ENCODE measurements at places on chromosomes 5 and 9.

DNA sequence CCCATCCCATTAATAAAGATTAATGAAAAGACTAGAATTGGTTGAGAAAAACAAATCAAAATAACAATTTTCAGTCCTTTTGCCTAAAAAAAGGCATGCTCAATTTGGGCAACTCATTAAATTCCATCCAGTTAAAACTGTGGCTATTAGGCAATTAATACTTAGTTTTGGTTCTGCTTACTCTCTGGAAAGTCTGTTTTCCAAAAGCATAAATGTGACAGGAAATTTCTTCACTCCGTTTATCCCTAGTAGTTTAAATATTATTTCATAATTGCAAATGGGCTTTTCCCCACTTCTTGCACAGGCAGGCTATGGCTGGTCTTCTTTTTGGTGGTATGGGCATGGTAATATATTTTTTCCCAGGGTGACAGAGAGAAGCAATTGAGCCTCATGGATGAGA lies 373.3 kb upstream of the KLF4 start:
- no peak for DNase-seq

GRCh38 chr9:133142684-133143622 lies 20.8 kb downstream of the GBGT1 start:
- DNase-seq, result no peak

- DNase-seq, result no peak
Observed at GRCh38 chr9:2610985-2611384, 10.6 kb upstream of the VLDLR start.

DNA sequence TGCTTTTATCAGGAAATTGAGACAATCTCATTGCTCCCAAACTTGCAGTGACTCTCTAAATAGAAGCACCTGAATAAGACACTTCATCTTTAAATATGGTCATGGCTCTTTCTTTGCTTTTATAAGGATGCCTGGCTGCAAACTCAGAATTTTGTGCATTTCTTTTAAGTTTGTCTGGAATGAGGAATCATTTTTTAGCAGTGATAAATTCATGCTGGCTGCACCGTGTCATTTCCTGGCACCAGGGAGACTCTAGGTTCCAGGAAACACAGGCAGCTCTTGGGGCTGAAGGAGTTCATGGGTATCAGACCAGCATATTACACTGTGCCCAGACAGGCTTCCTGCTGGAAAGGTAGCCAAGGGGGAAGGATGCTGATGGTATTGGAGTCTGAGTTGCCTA lies 109.9 kb downstream of the NUDT12 start:
- DNase-seq, result no peak

- no peak for DNase-seq
Observed at GRCh38 chr5:146368137-146368536, 29.5 kb downstream of the POU4F3 start.

DNA sequence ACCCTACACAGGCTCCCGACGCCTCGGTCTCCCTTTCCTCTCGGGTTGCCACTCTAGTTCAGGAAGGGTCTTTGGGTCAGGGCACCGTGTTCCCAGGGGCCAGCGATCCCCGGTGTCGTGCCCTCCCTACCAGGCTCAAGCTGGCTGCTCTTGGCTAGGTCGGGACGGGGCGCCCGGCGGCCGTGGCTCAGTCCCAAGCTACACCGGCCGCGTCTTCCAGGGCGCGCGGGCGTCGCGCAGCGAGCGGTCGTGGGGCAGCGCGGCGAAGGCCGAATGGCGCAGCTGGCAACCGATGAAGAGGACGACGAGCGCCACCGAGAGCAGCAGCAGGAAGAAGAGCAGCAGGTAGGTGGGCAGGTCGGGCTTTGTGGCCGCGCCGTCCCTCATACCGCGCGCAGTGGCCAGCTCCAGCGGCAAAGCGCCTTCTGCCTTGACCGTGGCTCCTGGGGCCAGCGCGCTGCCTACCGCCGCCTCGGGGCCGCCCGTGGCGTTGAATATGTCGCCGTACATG lies 892 bp downstream of the SMIM32 start:
- no peak for DNase-seq

DNA sequence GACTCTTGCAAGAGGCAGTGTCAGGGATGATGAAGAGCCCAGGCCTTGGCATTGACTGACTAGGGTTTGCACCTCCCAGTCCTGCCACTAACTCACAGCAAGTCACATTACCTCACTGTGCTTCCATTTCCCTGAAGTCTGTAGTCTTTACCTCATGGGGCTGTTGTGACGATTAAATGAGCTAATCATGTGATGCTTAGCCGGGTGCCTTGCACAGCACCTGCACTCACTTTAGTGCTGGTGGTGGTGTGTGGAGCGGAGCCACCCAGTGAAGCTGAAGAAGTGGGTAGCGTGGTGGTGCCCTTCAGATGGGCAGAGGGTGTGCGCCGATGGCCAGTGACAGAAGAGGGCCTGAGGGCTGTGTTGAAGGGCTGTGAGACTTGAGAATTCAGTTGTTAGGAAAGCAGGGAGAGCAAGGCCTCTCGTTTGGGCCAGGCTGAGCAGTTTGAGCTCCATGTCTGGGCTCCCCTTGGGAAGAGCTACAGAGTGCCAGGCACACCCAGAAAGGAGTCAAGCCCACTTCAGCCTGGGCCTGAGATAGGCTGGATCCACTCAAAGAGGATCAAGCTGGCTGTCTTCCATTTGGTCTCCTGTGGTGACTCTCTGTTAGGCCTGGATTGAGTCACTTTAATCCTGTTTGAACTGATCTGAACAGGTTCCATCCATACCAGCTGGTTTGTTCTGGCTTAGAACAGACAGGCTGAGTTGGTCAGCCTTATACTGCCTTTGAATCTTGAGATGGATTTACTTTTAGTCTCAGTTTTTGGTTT lies 42.5 kb downstream of the RALGPS1 start:
- no peak for DNase-seq

DNA sequence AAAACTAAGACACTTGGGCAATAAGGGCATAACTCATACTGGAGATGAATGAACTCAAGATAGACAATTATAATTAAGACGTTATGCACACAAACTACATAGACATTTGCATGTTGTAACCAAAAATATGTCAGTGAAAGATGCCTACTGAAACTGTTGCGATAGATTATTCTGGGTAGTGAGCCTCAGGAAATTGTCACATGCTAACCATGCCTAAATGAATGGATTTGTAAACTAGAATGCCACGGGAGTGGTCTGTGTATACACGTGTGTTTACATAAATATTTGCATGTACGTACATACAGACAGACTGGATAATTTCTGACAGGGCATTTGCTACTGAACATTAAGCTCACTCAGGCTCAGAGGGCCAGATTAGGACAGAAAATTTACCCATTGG lies 1.2 kb downstream of the NIPSNAP3B start:
- no peak for DNase-seq

DNA sequence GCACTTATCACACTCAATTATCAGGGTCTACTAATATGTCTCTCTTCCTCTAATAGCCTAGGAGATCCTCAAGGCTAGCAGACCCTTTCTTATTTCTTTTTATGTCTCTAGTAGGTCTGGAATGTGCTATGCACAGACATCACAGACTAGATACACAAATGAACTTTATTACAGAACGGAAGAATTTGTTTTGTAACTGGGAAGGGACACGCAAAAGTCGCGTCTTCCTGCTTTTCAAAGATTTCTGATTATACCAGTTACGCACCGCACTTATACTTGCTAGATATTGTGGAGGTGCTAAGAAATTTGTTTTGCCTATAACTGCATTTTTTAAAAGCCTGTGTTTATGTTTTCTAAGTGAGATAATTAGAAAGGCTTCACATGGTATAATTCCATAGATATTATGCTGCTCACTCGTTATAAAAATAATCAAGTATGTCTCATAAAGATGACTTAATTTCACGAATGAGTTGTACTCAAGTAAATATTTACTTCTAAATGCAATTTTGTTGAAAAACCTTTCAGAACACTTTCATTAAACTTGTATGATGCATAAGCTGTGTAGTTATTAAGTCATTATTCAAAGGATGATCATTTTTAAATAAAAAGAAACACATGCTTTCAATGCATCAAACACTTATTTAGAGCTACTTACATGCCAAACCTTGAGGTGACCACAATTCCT lies 662.6 kb downstream of the ACTL7B start:
- DNase-seq, result no peak

GRCh38 chr9:96448546-96449170 lies 1.3 kb upstream of the HABP4 start:
- no peak for DNase-seq

- DNase-seq, result no peak
Observed at GRCh38 chr5:149195337-149195887, 54.1 kb downstream of the ABLIM3 start.

DNA sequence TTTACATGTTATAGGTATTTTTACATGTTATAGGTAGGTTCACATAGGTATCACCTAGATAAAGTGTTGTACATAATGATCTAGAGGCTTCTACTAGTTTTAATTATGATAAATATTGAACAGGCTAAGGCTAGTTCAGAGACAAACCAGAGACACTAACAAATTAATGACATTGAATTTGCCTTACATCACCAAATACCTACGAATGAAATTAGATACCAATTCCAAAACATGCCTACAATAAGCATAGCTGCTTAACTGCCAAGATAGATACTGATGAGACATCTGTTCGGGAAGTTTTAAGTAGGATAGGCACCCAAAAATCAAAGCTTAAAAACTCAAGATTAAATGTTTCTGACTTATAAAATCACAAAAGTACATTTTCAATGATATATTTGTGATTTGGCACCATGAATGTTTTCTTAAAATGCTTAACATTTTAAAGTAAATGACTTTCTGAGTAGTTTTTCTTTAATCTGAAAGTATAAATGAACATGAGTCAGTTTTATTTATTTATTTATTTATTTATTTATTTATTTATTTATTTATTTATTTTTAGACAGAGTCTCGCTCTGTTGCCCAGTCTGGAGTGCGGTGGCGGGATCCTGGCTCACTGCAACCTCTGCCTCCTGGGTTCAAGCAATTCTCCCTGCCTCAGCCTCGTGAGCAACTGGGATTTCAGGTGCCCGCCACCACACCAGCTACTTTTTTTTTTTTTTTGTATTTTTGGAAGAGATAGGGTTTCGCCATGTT lies 703.1 kb upstream of the ARRDC3 start:
- DNase-seq, result no peak

DNA sequence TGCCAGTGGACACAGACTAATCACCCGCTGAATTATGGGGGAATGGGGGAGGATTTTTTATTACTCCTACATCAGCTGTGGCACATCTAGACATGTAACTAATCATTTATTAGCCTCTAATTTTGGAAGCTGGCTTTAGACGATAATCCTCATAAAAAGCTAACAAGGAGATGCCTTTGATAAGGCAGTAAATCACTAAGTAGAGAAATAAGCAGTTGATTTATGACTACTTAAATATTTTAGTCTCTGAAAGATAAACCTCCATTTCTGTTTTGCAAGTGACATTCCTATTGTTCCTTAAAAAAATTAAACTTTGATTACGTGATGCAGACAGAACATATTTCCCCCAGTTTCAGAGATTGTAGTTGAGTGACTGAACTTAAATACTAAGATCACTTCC lies 206.4 kb upstream of the CDKN2B start:
- DNase-seq, result no peak

DNA sequence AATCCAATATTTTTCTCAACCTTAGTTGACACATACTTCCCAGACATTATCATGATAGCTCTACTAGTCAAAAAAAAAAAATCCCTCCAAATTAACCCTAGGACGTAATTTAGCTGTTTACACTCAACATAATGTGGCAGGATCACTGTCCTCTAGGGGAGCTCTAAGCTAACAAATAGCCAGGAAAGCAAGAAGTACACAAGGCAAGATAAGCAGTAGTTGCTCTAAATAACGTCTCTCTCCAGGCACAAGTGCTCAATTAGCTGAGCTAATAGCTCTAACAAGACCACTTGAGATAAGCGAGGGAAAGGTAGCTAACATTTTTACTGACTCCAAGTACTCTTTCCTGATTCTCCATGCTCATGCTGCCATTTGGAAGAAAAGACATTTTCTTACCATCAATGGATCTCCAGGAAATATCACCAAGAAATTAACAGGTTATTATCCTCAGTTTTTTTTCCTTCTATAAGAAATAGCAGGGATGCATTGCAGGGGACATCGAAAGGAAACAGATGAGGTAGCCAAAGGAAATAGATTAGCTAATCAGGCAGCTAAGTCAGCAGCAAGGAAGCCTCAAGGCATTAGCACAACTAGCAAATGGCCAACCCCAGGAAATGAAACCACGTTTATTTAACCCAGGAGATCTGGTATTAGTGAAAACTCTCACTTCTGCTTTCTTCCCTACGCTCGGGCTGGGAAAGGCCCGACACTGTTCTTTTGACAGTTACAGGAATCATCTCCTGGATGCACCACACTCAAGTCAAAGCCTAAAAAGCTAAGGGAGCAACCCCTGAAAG lies 614.1 kb downstream of the PTPRD start:
- DNase-seq, result no peak

- no peak for DNase-seq
Observed at GRCh38 chr5:112668016-112668415, 69.7 kb upstream of the APC start.

- DNase-seq, result no peak
Observed at GRCh38 chr5:181120761-181121160, 10.2 kb downstream of the OR2V1 start.

GRCh38 chr9:134451700-134452458 lies 125.6 kb downstream of the RXRA start:
- DNase-seq, result no peak

GRCh38 chr9:2093920-2094597 lies 78.9 kb downstream of the SMARCA2 start:
- no peak for DNase-seq

GRCh38 chr5:88673253-88674105 lies 209.5 kb downstream of the MEF2C start:
- DNase-seq, result peak; percentile 48

DNA sequence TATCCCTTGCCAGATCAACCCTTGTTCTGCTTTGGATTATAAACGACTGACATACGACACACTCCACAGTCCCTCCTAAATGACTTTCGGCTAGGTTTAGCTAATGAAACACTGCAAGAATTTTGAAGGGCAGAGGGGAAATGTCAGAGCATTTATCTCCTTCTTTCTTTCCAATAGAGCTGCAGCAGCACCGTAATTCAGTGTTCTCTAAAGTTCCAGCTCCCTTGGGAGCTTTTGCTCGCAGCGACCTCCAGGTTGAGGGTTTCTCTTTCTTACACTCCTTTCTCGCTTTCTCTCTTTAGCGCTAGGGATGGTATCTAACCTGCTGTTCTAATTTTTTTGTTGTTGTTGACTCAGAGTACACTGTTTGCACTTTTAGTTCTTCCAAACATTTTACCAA lies 467.1 kb upstream of the ST8SIA4 start:
- DNase-seq, result no peak

GRCh38 chr5:14628346-14628745 lies 36.2 kb upstream of the OTULIN start:
- no peak for DNase-seq
